ENCODE measurements at places on chromosomes 12 and 14.

GRCh38 chr14:77311217-77311616, 9.5 kb downstream of the POMT2 start:
- no peak for DNase-seq

GRCh38 chr12:92436856-92437255, 265.9 kb upstream of the PLEKHG7 start:
- DNase-seq, result no peak

DNA sequence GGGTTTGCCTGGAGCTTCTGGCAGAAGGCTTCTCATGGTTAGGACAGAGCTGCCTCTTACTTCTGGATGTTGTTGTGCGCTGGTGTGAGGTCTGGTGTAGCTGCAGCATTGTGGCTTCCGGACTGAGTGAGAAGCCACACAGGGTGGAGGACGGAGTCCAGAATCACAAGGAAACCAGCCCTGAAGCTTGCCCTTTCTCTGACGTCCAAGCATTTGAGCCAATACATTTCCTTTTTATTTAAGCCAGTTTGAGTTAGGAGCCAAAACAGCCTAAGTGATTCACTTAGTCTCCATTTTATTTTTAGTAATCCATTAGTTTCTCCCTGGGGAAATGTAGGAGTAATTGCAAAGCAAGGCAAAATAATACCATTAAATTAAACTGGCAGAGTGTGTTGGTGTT, 402.4 kb upstream of the RGS6 start:
- no peak for DNase-seq

DNA sequence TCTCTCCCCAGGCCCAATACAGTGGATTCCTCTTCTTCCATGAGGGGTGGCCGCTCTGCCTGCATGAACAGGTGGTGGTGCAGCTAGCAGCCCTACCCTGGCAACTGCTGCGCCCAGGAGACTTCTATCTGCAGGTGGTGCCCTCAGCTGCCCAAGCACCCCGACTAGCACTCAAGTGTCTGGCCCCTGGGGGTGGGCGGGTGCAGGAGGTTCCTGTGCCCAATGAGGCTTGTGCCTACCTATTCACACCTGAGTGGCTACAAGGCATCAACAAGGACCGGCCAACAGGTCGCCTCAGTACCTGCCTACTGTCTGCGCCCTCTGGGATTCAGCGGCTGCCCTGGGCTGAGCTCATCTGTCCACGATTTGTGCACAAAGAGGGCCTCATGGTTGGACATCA, 3.8 kb downstream of the ARHGEF40 start:
- DNase-seq, result no peak

DNA sequence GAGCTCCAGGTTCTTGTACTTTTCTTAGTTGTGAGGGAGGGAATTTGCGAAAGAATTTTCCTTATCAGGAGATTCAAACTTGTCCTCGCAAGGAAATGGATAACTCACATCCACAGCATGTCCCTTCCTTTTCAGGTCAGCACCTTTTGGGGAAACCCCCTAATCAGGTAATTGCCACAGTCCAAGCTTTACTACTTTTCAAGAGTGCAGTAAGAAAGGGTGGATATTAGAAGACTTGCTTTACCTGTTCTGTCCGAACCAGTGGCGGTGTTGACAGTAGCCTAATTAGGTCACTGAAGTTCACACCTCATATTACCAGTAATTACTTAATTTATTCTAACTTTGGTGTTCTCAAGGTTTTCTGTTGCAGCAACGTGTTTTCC, 6.7 kb upstream of the C12orf50 start:
- peak; percentile 28 for DNase-seq

GRCh38 chr14:51479584-51480325, 172.0 kb upstream of the FRMD6 start:
- no peak for DNase-seq

- DNase-seq, result no peak
These were observed 31.8 kb upstream of the RAD51AP1 start for GRCh38 chr12:4506870-4507269.

DNA sequence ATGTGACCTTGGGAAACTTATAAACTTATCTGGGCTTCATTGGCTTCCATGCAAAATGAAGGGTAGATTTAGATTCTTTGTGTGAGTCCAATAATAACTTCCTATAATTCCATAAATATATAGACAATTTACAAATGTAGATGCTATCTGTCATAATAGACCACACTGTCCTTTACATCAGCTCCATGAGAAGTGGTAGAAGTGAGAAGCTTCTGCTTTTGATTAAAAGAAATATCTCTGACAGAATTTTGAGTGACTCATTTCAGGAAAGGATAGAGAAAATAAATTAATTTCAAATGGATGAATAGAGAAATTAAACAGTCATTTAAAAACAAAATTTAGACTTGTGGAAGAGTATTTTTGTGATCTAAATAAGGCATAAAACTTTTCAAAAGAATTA, 329.7 kb upstream of the ATP2B1 start:
- DNase-seq, result no peak

- peak; percentile 83 for DNase-seq
These were observed 150.3 kb downstream of the TGFB3 start for GRCh38 chr14:75831455-75831854.

DNA sequence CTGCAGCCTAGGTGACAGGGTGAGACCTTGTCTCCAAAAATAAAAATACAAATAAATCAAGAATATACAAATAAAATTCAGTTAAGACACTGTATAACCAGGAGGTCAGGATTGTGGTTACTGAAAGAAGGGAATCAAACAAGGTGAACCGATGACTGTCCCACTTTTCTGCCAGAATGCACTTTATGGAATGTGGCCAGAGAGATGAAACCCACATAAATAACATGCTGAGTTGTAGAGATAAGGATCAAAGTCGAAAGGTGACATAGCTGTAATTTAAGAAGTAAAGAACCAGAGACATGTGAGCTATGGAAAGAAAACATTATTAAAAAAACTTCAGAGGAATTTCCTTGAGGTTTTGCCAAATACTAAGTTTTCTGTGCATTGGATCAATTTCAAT, 1098.2 kb upstream of the USP15 start:
- DNase-seq, result no peak

DNA sequence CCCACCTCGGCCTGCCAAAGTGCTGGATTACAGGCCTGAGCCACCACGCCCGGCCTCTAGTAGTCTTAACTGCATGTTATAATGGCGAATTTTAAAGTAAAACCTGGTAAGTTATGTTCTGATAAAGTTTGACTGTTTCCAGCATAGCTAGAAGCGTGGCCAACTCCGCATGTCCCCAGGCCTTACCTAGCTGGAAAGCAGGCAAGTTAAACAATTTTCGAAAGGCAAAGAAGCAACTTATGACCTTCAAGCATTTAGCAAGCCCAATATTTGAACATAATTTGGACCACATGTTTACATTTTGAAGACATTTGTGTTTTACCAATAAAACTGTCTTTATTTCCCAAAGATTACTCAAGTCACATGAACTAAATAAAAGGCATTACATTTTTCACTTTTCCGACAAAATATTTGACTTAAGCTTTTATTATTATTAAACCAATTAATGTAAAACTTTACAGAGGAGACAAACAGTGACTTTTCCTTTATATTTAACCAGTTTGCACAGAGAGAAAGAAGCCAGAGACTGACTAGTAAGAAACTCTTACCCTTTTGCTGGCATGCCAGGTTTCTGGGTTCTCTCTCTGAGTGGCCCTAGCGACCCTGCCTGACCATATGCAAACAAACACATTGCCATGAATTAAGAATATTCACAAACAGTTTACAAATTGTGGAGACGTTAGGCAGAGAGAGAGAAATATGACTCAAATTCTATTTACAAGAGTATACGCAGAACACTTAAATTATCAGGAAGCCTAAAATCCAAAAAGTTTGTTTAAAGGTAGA, 106.3 kb downstream of the RIN3 start:
- DNase-seq, result no peak

DNA sequence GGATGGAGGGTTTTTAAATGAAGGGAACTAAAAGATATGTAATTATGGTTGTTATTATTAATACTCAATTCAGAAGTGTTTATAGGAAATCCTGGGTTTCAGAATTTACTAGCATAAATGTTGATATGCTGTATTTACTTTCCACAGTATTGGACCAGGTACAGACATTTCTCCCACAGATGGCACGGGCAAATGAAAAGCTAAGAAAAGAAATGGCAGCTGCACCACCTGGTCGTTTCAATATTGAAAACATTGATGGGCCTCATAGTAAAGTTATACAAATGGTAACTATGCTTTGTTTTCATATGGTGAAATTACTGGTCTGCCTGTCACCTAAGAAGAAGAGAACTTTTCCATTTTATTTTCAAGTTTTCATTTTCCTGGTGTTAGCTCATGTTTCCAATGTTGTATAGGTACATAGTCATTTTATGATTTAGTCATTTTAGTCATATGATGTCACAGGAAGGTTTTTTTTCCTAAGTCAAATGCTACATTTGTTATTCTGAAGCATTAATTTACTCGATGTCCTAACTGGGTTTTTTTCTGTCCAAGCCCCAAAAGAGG, 5.5 kb downstream of the NOPCHAP1 start:
- DNase-seq, result no peak

GRCh38 chr14:24300326-24300980, 803 bp downstream of the NOP9 start:
- no peak for DNase-seq

DNA sequence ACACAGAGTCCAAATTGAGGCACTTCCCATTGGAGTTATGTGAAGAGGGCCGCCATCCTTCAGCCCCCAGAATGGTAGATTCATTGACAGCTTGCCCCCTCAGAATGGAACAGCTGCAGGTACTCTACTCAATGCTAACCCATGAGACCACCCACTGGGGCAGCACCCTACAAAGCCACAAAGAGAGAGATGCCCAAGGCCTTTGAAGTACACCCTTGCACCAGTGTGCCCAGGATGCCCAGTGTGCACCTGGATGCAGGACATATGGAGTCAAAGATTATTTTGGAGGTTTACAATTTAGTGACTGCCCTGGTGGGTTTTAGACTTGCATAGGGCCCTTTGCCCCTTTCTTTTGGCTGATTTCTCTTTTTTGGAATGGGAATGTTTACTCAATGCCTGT, 933.9 kb downstream of the SLC16A7 start:
- no peak for DNase-seq

DNA sequence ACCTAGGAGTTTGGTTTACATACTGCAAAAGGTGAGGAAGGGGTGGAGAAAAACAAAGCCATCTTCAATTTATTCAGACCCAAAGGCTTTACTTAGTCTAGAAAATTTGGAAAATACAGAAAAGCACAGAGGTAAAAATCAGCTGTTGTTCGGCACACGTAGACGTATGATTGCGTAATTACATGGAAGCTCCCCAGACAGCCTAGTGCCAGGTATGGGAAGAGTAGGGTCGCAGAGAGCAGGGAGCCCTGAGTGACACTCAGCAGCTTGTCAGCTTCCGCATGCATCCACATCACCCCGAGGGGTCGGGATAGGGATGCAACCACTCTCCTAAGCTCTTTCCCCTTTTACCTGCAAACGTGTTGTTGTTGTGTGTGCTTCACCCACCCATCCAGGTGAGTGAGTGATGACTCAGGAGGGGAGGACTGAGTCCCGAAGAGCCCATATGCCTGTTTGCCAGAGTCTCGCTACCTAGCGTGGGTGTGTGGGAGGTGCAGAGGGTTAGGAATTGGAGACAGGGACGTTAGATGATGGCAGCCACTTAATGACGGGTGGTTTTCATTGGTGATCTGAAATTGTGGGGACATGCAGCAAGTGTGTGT, 20.1 kb downstream of the PIWIL1 start:
- DNase-seq, result no peak

- DNase-seq, result no peak
These were observed 4.3 kb upstream of the PAPLN start for GRCh38 chr14:73232984-73233383.

DNA sequence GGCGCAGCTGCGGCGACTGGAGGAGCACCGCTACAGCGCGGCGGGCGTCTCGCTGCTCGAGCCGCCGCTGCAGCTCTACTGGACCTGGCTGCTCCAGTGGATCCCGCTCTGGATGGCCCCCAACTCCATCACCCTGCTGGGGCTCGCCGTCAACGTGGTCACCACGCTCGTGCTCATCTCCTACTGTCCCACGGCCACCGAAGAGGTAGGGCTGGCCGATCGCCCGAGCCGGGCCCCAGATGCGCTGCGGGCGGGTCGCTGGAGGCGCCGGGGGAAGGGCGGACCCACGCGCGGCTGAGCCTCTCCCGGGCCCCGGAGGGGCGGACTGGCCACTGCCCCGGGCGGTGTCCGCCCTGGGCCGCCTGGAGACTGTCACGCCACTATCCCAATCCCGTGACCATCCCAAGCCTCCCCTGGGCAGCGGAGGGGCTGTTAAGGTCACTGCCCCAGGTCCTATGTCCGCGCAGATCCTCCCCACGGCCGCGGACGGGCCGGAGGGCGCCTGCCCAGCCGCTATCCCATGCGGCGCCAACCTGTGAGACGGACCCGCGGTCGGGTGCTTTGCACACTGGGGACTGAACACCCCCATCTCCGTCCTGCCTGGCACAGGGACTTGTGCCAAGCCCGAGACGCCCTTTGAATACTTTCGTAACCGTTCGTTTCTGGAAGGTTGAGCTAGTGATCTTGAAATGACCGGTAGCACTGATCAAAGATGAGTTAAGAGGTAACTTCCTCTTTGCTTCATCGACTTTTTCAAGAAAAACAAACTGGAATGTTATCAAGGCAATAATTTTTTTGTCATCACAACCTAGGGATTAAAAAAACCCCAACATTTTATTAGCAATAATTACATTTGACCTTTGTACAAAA, 725 bp downstream of the CHPT1 start:
- peak; percentile 5 for DNase-seq
